ENCODE measurements at places on chromosomes 3 and 15.

GRCh38 chr15:70284438-70285214 lies 186.9 kb upstream of the TLE3 start:
- DNase-seq = no peak

- DNase-seq = no peak
Observed at GRCh38 chr3:117963858-117964257, 1070.8 kb downstream of the IGSF11 start.

GRCh38 chr3:130507746-130508145 lies 9.2 kb upstream of the COL6A6 start:
- DNase-seq = no peak

- DNase-seq = no peak
Observed at GRCh38 chr15:48993380-48993779, 29.7 kb upstream of the SHC4 start.

DNA sequence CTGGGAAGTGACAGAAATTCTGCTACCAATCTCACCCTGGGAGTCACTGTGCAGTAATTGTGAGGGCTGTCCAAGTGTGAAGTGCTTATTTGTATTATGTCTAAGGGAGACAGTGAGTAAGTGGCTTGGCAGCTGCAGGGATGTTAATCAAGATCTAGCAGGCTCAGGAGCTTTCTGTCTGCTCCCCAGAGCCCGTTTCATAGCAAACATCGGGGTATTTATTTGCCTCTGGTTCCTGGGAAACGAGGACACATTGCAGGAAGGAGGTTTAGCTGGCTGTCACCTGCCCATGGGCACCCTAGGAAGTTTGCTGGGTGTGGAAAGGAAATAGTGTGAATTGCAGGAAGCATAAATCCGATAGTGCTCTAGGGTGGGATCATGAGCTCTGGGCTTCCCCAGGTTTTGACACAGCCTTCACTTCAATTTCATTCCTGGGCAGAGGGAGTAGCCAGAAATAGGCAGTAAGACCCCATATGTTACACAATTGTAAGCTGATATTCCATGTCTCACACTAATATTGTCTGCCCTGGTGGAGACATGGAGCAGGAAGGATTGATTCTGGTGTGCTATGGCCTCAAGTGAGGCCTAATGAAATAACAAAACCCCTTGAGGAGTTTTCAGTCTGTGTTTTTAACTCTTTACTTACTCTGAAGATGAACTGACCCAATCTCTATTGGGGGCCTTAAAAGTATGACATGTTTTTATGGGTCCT lies 74.1 kb upstream of the MITF start:
- DNase-seq = no peak

GRCh38 chr3:25151903-25152295 lies 276.2 kb upstream of the RARB start:
- no peak for DNase-seq

DNA sequence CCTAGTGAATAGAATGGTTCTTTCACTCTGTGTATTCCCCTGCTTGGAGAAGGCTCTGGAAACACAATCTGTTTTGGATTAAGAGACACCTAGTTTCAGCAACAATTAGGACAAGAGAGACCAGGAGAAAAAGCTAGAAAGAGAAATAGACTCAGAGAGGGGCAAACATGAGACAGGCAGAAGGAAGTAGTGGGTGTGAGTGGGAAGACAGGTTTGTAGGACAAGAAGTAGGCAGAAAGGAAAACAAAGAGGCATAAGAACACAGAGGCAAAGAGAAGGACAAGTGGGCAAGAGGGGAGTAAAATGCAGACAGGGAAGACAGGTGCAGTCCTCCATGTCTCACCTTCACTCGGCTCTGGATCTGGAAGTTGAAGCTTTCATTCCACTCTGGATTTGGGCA lies 13.5 kb downstream of the PLA2G4E start:
- no peak for DNase-seq

DNA sequence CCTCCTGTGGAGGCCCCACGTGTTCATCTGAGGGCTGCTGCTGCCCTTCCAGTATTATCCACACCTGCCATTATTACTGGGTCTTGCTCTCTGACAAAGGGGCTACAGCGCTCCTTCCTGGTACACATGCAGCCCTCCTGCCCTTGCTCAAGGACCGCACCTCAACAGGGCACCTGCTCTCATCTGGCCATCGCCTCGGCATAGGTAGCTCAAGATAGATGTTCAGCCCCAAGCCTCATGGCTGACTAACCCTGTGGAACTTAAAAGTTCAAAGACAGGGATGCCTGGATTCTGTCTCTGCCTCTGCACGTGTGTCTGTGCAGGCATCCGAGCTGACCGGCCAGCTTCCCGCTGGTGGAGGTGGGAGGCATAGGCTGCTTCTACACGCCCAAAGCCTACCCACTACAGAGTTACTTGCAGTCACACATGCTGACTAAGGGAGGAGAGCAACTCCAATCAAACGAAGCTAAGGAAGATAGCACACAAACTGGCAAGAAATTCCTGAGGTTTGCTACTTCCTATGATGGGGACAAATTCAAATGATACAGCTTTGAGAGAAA lies 152.5 kb upstream of the ATP10A start:
- no peak for DNase-seq

- no peak for DNase-seq
Observed at GRCh38 chr15:74958320-74958907, 1.8 kb upstream of the RPP25 start.

DNA sequence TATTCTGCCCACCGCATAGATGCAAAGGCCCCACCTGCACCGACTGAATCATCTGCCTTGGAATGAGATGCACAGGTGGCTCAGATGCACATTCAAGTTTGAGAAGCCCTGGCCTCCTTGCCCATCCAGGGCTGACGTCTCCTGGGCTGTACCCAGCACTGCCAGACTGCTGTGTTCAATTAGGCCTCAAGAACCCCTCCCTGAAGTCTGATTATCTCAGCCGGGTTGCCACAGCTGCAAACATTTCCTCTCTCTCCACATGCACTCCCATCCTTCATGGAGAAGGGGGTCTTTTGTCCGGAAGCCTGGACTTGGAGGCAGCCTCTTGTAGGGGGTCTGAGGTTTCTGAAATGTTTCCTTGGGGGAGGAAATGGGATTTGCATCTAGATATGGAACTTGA lies 459.4 kb upstream of the PROK2 start:
- DNase-seq = no peak

- DNase-seq = no peak
Observed at GRCh38 chr3:116267116-116267515, 178.2 kb downstream of the LSAMP start.

- no peak for DNase-seq
Observed at GRCh38 chr3:155690921-155691320, 54.0 kb downstream of the PLCH1 start.
